ENCODE measurements at places on chromosomes 5 and 9.

- DNase-seq: no peak
These were observed 64.3 kb downstream of the GRIN3A start for GRCh38 chr9:101674165-101674564.

GRCh38 chr9:131284856-131285255, 4.7 kb upstream of the PLPP7 start:
- DNase-seq: no peak

DNA sequence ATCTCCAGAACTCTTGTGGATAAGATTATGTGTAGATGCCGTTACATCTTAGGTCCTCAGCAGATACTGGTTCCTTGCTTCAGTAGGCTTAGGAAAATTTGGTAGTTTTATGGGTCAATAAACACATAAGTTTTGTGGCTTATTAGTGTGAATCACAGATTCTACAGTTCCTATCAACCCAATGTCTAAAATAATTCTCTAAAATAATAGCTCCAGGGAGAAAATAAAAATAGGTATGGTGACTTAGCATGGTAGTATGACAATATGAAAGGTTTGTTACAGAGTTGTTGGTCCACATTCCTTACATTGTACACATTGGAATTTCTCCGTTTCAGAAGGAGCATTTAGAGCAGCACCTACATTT, 91.7 kb downstream of the AOPEP start:
- peak; percentile 62 for DNase-seq

GRCh38 chr5:76177978-76178377, 94.8 kb downstream of the SV2C start:
- no peak for DNase-seq

DNA sequence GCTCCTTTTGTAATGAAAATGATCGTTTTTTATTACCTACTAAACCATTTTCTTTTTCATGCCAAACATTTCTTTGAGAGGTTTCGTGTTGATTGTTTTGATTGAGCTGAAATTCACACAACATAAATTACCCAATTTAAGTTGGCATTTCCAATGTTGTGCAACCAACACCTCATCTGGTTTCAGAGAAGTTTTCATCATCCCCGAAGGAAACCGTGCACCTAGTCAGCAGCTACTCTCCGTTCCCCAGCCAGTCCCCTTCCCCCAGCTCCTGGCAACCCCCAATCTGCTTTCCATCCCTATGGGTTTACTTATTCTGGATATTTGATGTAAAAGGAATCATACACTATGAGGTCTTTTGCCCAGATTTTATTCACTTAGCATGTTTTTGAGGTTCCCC, 123.6 kb downstream of the ADCY2 start:
- DNase-seq: no peak

- peak; percentile 11 for DNase-seq
These were observed 482.7 kb upstream of the TLE4 start for GRCh38 chr9:79089054-79089560.

DNA sequence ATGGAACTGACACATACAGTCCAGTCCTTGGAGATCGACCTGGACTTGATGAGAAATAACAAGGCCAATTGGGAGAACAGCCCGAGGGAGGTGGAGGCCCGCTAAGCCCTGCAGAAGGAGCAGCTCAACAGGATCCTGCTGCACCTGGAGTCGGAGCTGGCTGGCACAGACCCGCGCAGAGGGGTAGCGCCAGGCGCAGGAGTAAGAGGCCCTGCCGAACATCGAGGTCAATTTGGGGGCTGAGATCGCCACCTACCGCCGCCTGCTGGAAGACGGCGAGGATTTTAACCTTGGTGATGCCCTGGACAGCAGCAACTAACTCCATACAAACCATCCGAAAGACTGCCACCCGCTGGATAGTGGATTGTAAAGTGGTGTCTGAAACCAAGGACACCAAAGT, 1610.1 kb upstream of the ACO1 start:
- DNase-seq: peak; percentile 3

- DNase-seq: no peak
These were observed 180.3 kb downstream of the SREK1 start for GRCh38 chr5:66324357-66324756.

GRCh38 chr5:168655316-168655715, 76.1 kb upstream of the PANK3 start:
- no peak for DNase-seq

DNA sequence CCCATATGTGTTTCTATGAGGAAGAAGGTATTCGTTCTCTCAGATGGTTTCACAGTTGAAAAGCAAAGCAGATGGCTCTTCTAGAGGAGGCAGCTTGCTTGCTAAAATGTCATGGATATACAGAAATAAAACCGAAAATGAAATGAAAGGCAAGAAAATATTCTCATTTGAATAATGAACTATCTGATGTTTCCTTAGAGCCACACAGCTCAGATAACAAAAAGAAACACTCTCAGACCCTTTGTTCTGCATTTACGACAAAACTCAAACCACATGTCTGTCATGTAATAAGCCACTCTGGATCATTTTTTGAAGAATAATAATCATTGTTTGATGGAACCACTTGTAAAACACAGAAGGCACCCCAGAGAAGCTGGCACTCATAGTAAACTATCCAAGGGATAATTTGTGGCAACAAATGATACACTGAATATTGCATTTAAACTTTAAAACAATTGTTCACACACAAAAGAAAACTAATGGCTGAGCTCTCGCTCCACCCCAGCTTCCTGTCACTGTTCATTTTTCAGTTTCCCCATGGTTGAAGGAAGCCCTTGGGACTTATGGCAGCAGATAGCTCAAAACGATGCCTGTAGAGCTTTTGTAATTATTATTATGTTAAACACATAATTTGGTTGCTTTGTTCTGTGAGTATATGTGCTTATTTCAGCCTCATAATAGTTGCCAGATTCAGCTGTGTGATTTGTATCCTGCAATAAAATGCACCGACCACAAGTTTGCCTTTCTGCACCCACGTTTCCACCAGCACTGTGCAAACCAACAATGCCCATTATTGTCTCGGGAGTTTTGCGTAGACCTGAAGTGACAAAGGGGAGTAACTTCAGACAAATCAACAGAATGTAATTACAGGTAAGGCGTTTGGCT, 256.0 kb downstream of the TMEM167A start:
- no peak for DNase-seq

GRCh38 chr5:115626445-115626823, 598 bp upstream of the TMED7 start:
- DNase-seq: no peak

GRCh38 chr5:83283761-83284160, 187.8 kb upstream of the VCAN start:
- no peak for DNase-seq

DNA sequence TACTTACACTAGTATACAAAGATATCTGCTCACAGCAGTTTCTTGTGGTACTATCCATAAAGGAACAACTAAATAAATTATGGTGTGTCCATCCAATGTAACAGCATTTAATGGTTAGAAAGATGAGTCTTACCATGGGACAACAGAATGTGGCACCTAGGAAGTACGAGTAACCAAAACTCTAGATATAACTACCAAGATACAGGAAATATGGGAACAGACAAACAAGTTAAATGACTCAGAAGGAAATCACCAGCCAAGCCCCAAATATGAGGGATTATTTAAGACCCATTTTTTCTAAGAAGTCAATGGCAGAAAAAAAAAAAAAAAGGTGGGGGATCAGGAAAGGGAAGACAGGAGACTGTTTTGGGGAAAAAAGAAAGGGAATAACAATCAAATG, 294.8 kb downstream of the PRELID2 start:
- DNase-seq: no peak

Data from fibroblast of skin of back (primary cell).